ENCODE measurements at places on chromosomes 13 and 19. TPM values are rescaled to one million over a fixed set of nuclear protein-coding genes. Genes with fewer than 3 reads are reported as not detected.

DNA sequence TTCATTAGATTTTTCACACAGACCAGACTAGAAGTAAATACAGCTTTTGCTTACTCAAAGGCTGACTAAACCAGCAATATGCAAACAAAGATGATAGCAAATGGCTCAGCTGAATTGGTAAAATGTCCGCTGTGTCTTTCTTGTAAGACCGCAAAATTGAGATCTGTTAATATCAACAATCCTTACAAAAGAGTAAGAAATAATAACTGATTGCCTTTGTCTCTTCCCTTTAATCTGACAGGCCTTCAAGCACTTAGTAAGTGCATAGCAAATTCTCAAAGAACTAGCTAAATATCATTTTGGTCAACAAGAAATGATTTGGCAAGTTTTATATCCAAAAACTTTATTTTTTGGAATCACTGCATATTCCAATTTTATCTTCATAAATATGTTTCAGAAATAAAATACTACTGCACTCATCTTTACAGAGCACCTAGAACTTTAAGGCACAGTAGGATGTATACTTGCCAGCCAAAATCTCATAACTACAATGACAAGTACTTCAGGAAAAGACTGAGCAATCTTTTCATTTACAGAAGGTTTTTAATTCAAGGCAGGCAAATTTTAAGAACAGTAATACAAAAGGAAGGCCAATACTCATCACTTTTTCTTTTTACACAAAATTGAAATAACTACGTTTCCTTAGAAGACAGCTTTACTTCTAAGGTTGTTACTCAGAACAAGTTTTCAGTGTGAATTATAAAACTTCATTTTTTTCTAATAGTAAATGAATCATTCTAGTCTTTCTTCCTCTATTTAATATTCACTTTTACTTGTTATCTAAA is 1.1 kb downstream of the ELF1 start:
- DNase-seq, result no peak

DNA sequence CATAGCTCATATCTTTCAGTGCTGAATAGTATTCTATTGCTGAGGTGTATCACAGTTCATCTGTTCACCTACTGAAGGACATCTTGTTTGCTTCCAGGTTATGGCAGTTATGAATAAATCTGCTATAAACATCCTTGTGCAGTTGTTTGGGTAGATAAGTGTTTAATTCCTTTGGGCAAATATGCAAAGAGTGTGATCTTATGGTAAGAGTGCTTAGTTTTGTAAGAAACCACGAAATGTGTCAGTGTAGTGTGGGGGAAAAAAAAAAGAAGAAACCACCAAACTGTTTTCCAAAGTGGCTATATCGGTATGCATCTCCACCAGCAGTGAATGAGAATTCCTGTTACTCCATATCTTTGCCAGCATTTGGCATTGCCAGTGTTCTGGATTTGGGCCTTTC is 93.3 kb downstream of the PIBF1 start:
- no peak for DNase-seq

- no peak for DNase-seq
These were observed 7.1 kb upstream of the KLK14 start for GRCh38 chr19:51089786-51090185.

DNA sequence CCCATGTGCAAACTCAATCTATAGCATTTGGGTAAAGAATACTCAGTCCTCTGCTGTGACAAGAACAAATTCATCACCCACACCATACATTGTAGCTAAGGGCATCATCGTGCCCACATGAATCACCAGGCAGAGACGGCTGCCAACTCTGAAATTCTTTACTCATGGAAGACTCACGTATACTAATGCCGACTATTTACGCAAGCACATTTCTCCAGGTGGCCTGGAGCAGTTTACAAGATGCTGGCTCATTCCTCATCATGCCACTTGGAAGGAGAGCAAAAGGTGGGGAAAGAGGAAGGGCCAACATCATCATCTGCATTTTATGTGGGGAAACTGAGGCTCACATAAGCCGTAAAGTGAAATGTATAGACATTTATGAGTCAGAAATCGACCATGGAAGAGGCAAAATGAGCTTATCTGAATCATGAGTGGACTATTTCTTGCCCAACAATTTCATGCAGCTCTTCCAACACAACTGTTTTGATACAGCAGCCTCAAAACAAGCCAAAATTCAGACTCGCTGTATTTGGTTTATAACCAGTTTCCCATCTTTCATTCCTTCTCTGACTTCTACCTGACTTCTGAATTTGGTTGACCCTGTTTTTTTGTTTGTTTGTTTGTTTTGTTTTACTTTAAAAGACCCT is 213.9 kb upstream of the SERP2 start:
- DNase-seq, result peak; percentile 84

GRCh38 chr13:99009987-99010551 is 32.2 kb upstream of the DOCK9 start:
- DNase-seq, result no peak

DNA sequence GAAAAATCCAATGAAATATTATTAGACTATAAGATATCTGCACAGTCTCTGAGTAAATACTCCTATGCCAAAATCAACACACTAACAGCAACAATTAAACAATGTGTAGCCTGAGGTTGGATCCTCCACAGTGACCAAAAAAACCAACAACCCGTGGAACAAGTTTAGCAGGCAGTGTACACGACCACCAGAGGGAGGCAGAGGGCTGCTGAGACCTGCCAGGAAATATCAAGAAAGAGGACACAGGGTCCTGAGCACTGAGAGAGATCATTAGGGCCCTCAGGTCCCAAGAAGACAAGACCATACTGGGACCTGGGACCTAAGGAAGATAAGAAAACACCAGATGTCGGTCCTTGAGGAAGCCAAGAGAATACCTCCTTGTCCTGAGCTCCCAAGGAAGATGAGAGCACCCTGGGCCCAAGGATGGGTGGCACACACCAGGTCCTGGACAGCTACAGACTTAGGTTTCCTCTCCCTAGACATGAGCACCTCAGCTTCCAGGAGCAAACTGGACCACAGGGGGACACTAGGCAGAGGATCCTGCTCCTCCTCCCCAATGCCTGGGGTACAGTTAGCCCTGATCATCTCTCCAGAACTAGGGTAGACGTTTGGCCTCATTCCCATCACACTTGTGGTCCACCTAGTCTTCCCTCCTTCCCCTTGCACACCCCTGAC is 822 bp upstream of the ZNF274 start:
- peak; percentile 40 for DNase-seq

GRCh38 chr19:9144920-9145319 is 4.7 kb downstream of the ZNF317 start:
- no peak for DNase-seq

DNA sequence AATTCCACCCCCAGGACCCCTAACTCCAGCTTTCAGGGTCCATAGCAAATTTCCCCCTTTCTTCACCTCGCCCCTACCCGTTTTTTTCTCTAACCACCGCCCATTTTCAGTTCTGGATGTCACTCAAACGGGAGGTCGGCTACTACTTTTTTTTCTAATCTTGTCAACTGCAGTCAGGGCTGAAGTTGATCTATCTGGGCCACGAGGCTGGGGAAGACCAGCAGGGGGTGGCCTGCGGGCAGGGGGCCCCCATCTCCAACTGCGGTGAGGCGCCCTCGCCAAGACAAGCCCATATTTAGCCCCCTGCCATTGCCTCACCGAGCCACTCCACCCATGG is 748 bp downstream of the LHFPL6 start:
- DNase-seq, result no peak

GRCh38 chr13:96532804-96533203 is 442.9 kb downstream of the HS6ST3 start:
- DNase-seq, result no peak

GRCh38 chr13:39956036-39956435 is 300.6 kb downstream of the COG6 start:
- no peak for DNase-seq

DNA sequence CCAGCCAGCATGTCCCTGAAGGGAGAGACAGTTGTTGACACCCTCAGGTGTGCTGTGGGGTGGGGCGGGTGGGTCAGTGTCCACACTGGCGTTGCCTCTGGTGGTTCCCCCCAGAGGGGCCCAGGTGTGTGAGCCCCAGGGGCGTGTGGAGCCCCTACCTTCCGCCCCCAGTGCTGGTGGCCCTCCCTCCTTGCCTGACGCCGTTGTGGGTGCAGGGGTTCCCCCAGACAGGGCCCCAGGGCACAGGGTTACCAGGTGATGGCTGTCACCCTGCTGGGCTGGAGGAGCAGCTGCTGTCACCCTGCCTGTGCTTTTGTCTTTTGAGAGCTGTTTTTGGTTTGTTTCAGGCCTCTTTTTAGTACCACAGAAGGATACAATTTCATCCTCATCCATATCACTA is 27.2 kb downstream of the ATP4B start:
- DNase-seq, result no peak

GRCh38 chr13:79466872-79467271 is 14.1 kb upstream of the NDFIP2 start:
- DNase-seq, result no peak

- DNase-seq, result no peak
These were observed 9.3 kb upstream of the PEAK3 start for GRCh38 chr19:2291185-2291751.

- no peak for DNase-seq
These were observed 90.8 kb downstream of the TSHZ3 start for GRCh38 chr19:31258211-31259052.

- peak; percentile 66 for DNase-seq
These were observed 1.7 kb downstream of the MPV17L2 start for GRCh38 chr19:18194554-18195238.

- DNase-seq, result no peak
These were observed 137.5 kb downstream of the CRYL1 start for GRCh38 chr13:20388184-20388583.

GIPC1 gene
- 196 TPM for total RNA-seq
